ENCODE measurements at places on chromosomes 2 and 18.

- no peak for DNase-seq
Observed at GRCh38 chr2:41448221-41448620, 599.6 kb upstream of the PKDCC start.

GRCh38 chr2:207681431-207681830 is 30.0 kb upstream of the CCNYL1 start:
- no peak for DNase-seq

- peak; percentile 23 for DNase-seq
Observed at GRCh38 chr2:172813314-172813888, 77.8 kb downstream of the RAPGEF4 start.

GRCh38 chr18:30903566-30903965 is 139.0 kb downstream of the DSC3 start:
- DNase-seq, result peak; percentile 7

DNA sequence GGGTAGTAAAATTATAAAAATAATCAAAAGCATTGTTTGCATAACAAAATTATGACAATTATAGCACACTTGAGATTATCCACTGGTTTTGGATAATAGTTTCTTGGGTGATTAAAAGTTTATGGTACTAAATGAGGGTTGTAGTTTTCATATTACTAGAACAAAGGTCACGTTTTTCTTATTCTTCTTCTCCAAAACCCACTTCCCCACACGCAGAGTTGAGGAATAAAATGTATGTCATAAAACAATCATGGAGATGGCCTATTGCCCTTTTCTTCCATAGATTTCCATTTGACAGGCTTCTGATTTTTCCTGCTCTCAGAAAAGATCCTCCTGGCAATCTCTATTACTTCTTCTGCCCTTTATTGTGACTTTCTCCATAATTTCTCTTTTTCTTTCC is 863.9 kb downstream of the ERBB4 start:
- no peak for DNase-seq

GRCh38 chr2:142687509-142687908 is 190.0 kb upstream of the KYNU start:
- no peak for DNase-seq

DNA sequence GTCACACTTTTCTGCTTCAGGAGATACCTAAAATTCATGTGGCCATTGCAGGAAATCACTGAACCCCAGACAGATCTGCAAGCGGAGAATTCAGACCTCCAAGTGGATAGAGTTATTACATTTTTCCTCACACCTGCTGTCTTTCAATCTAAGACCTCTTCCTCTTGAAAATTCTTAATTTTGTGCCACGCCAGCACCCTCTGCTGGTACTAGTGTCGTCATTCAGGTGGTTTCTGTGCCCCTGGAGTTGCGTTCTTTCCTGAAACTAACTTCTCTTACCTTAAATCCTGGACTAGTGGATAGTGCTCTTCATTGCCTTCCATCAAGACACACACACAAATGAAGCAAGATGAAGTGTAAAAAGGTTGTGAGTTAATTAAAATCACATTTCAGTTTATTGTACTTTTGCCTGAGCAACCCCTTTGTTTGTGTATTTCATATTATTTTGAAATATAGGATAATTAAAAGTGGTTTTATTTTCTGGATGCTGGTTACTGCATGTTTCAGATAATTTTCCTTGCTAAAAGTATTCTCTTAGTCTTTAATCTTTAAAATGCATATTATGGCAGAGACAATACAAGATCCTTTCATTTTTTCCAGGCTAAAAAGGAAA is 1.6 kb upstream of the DNER start:
- no peak for DNase-seq

All from fibroblast of skin of right quadriceps (primary cell).